ENCODE measurements at places on chromosomes 7 and 10. TPM values are rescaled to one million over a fixed set of nuclear protein-coding genes. Genes with fewer than 3 reads are reported as not detected.

Gene RPEL1
- total RNA-seq, result not detected

Gene CD36
- 717 TPM for total RNA-seq

Gene NPY4R
- total RNA-seq, result not detected

Gene AKR1C3
- total RNA-seq, result 15.2 TPM

Gene TEX36
- total RNA-seq, result not detected

Gene ADRA2A
- 1.1 TPM for total RNA-seq

Gene LRRC17
- total RNA-seq, result 1.8 TPM

Gene PNLIPRP3
- not detected for total RNA-seq

Gene ALOX5
- 4.9 TPM for total RNA-seq

Gene IDI2
- total RNA-seq, result 0.51 TPM

Gene ASZ1
- total RNA-seq, result not detected

Gene C10orf90
- not detected for total RNA-seq

Gene COBL
- 109 TPM for total RNA-seq

Gene GCK
- total RNA-seq, result 3.7 TPM

Gene CDC14C
- total RNA-seq, result not detected

Gene BICC1
- total RNA-seq, result 6.4 TPM

Gene ANTXRL
- total RNA-seq, result not detected

Gene IGFBP3
- total RNA-seq, result 98.7 TPM

Gene CALML5
- total RNA-seq, result not detected

Gene SDK1
- 0.32 TPM for total RNA-seq

Gene ZPBP
- not detected for total RNA-seq

Gene POU6F2
- total RNA-seq, result 0.19 TPM

Gene FOXP2
- total RNA-seq, result 1.9 TPM

Gene ZNF479
- not detected for total RNA-seq

Gene ODAD2
- total RNA-seq, result 0.83 TPM

Gene CALML3
- total RNA-seq, result not detected

Gene ATG9B
- 0.13 TPM for total RNA-seq

Gene DRGX
- total RNA-seq, result not detected

Gene LYZL2
- total RNA-seq, result not detected
